ENCODE measurements at places on chromosomes 1 and 21. TPM values are rescaled to one million over a fixed set of nuclear protein-coding genes. Genes with fewer than 3 reads are reported as not detected.

GBP5 gene
- 0.09 TPM for total RNA-seq

ADAM30 gene
- not detected for total RNA-seq

OR2M3 gene
- total RNA-seq: not detected

COL24A1 gene
- total RNA-seq: 0.06 TPM

OR10Z1 gene
- not detected for total RNA-seq

CLDN19 gene
- not detected for total RNA-seq

TNFRSF4 gene
- not detected for total RNA-seq

GBP4 gene
- total RNA-seq: 0.08 TPM

ARTN gene
- total RNA-seq: 0.41 TPM

EFNA1 gene
- 31.6 TPM for total RNA-seq

SPRR2B gene
- not detected for total RNA-seq

LCE6A gene
- total RNA-seq: not detected

PRAMEF12 gene
- not detected for total RNA-seq

EDARADD gene
- 3.4 TPM for total RNA-seq

SLC30A2 gene
- total RNA-seq: 0.40 TPM

OR2L13 gene
- total RNA-seq: not detected

FCER1G gene
- not detected for total RNA-seq

TAS1R1 gene
- not detected for total RNA-seq

LRRC38 gene
- 0.06 TPM for total RNA-seq

CFHR4 gene
- not detected for total RNA-seq

PCP4L1 gene
- not detected for total RNA-seq

PGLYRP3 gene
- not detected for total RNA-seq

LCE3E gene
- total RNA-seq: not detected

IFI6 gene
- total RNA-seq: 10.7 TPM

MYCL gene
- total RNA-seq: 1.4 TPM

CELSR2 gene
- total RNA-seq: 5.5 TPM

CRABP2 gene
- 6.6 TPM for total RNA-seq

CHODL gene
- not detected for total RNA-seq

BCL2L15 gene
- 0.38 TPM for total RNA-seq

PANK4 gene
- 10.8 TPM for total RNA-seq

ATP1A4 gene
- total RNA-seq: not detected

MIXL1 gene
- total RNA-seq: not detected

S100A16 gene
- 548 TPM for total RNA-seq

PRKAB2 gene
- total RNA-seq: 12.5 TPM

CR1L gene
- total RNA-seq: not detected

IL19 gene
- 0.13 TPM for total RNA-seq

LRRIQ3 gene
- 0.53 TPM for total RNA-seq

ILDR2 gene
- total RNA-seq: not detected

LIN28A gene
- not detected for total RNA-seq

CDCA8 gene
- 46.5 TPM for total RNA-seq

FCRL2 gene
- not detected for total RNA-seq

AGMAT gene
- 7.6 TPM for total RNA-seq

TDRD10 gene
- total RNA-seq: not detected

ADCY10 gene
- not detected for total RNA-seq

VCAM1 gene
- total RNA-seq: 0.09 TPM

SPATA17 gene
- 2.1 TPM for total RNA-seq

CACYBP gene
- total RNA-seq: 216 TPM

OR2T33 gene
- total RNA-seq: not detected

LCE3B gene
- not detected for total RNA-seq

PERM1 gene
- total RNA-seq: 0.10 TPM

DAB1 gene
- not detected for total RNA-seq
